CD4-positive, alpha-beta T cell treated with Interleukin-2 at 100 ng/mL for 4 hours (primary cell): ENCODE measurements at places on chromosomes 11 and 22.

- DNase-seq, result no peak
Measured at GRCh38 chr11:13290221-13290980, 12.8 kb downstream of the BMAL1 start.

DNA sequence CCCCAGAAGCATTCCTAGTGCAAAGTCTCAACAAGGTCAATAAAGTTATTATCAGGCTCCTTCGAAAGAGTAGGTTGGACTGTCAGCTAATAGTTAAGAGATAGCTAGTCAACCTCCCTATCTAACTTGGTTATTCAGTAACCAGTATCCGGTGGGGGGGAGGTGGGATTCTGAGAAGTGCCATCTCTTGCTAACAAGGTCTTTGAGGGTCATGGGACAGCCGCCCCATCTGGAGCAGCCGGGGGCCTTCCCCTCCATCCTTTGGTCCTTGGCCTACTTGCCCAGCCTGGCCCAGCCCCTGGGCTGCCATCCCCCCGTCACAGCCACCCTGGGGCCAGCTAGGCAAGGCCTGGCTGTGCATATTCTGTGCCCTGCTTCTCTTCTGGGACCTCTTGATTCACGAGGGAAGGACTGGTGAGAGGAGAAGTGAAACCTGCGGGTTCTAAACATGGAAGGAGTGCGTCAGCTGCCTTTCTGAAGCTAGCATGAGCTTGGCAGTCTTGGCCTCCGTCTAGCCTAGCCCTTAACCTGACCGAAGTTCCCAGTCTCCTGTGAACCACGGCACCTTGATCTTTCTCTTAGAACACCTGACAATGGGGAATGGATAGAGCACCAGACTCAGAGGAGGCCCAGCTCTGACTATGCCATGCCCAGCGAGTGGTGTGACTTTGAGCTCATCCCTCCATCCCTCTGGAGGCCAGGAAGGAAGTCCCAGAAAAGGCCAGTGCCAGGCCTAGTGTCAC lies 9.3 kb downstream of the SLC37A2 start:
- DNase-seq, result no peak

- DNase-seq, result no peak
Measured at GRCh38 chr11:122995526-122995925, 13.9 kb upstream of the BSX start.

DNA sequence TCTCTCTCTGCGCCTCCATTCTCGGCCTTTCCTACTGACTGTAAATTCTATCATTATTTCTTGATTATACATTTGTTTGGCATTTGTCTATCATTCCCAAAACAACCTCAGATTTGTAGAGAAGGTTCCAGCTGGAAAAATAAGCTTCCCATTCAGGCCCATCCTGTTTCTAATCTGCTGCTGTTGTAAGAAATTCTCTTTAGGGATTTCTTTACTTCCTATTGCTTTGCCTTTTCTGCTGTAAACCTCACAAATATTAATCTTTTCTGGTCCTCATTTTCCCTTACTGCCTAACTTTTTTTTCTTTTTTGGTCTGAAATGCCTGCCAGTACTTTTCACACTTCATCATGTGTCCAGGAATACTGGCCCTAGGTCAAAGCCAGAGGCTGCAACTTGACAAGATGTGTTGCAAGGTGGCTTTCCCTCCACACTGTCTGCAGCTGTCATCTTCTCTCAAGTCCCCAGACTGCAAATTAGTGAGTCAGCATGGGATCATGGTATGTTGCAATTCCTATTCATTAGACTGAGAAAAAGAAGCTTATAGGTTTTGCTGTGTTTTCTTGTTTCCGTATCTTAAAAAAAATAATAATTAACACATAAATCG lies 858.7 kb upstream of the CHORDC1 start:
- DNase-seq, result no peak

DNA sequence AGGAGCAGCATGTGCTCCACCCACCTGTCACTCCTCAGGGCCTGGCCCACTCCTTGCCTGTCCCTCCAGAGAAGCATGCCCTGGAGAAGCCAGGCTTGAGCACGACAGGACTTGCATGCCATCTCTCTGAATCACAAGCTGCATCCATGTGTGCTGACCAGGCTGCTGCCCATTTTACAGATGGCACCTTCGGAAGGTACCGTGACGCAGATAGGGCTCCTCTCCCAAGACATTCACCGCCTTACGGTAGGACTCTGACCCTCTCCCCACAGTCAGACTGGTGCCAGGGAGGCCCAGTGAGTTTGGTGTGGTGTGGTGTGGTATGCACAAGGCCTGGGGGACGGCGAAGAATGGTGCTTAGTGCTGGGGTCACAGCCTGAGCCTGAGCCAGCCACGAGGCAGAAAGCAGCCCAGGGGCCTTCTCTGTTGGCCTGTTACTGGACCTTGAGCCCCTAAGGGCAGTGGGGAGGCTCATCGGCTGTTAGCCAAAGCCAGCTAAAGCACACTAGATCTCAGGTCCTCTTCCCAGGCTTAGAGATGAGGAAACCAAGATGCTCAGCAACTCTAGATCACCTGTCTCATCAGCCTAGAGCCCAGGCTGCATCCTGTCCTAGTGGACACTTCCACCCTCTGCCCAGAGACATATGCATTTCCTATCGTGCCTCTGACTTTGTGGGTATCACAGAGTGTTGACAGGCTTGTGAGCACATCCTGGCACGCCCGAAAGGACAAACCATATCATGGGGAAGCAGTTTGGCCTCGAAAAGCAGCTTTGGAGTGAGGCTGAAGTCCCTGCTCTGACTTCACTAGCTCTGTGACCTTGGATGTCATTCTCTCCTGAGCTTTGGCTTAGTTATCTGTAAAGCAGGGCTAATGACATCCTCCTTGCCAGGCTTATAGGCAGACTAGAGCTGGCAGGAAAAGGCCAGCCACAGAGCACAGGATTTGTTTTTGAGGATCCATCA lies 17.8 kb downstream of the CYB5R2 start:
- no peak for DNase-seq

DNA sequence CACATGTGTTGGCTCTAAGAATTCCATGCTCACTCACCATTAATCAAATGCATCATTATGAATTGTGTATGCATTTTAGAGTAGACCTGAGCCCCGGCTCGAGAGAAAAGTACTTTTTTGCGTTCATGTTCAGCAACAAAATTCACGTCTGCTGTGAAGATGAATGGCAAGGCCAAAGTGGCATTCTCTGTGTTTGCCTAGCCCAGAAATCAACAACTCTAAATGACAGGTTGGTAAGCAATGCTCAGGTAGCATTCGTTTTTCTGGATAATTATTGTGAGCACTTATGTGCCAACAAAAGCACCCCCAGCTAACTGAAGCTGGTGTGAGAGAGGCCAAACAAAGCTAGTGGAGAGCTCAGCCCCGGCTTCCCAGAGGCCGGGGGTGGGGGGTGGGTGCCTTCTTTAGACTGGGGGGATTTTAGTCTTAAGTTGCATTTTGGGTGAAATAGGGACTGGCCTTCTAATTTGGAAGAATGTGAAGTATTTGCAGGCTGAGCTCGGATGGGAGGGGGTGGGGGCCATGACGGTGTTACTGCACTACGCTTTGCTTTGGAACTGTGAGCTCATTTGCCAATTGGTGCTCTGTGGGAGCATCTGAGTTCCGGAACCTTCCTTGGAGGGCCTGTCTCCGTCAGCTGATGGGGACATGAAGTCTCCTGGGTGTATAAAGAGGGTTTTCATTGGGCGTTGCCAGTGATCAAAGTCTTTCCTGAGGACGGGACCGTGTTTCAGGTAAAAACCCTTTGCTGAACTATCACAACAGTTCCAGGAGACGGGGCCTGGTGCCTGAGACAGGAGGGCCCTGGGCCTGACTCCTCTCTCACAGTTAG lies 29.0 kb upstream of the ALX4 start:
- no peak for DNase-seq

GRCh38 chr11:27894552-27894951 lies 194.3 kb upstream of the BDNF start:
- DNase-seq, result no peak

DNA sequence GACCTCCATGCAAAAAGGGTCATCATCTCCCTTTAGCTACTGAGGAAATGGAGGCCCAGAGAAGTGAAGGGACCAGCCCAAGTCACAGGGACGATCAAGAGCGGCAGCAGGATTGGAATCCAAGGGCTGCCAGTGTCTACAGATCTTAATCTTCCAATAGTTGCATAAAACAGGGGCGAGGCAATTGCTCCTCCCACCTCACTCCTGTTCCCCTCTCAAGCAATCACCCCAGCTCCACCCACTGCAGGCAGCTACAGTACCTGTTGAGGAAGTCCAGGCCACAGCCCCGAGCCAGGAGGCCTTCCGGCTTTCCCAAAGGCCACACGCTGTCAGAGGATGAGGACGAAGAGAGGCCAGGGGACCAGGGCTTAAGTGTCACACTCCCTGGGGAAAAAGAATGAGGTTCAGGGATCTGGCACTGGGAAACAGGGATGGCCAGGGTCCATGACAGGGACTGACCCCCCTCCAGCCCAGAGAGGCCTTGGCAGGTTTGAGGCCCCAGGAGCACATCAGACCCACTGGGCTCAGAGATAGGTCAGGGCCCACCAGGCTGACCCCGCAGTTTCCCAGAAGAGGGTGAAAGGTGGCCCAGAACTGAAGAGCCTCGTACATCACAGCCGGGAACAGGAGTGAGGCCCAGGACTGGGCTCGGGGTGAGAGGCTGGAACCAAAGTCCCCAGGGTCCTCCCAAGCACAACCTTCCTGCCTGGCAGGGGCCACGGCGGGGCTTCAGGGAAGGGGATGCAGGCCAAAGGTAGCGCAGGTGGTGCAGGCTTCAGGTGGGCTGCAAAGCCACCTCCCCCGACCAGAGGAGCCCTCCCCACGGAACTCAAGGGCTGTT lies 16.4 kb upstream of the MFNG start:
- DNase-seq, result no peak

DNA sequence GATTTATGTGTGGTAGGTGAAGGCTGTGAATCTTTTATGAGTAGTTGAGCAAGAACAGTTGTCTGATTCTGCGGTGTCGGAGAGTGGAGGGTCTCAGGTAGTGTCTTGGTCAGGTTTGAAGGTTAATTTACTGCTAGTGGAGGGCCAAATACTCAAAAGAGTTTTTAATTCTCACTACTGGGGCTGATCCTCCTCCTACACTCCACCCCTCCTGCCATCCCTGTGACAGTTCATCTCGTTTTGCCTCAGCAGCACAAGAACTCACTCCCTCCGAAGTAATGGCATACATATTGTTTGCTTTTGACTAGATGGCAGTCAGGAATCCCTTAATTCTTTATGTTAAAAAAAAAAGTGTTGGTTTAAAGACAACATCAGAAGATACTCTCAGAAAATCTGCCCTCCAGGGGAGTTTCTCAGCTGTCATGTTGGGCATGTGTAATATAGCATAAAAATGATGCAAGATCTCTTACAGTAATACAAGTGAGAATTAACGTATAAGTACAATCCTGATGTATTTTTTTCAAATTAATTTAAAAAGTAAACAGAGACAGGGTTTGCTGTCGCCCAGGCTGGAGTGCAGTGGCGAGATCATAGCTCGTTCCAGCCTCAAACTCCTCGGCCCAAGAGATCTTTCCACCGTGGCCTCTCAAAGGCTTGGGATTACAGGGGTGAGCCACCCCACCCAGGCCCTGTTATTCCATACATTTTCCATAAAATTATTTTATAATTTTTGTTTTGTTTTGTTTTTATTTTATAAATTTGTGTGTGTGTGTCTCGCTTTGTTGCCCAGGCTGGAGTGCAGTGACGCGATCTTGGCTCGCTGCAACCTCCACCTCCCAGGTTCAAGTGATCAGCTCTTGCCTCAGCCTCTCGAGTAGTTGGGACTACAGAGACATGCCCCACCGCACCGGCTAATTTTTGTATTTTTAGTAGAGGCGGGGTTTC lies 1.3 kb downstream of the FAR1 start:
- no peak for DNase-seq

- no peak for DNase-seq
Measured at GRCh38 chr11:40602866-40603552, 856.4 kb downstream of the LRRC4C start.

DNA sequence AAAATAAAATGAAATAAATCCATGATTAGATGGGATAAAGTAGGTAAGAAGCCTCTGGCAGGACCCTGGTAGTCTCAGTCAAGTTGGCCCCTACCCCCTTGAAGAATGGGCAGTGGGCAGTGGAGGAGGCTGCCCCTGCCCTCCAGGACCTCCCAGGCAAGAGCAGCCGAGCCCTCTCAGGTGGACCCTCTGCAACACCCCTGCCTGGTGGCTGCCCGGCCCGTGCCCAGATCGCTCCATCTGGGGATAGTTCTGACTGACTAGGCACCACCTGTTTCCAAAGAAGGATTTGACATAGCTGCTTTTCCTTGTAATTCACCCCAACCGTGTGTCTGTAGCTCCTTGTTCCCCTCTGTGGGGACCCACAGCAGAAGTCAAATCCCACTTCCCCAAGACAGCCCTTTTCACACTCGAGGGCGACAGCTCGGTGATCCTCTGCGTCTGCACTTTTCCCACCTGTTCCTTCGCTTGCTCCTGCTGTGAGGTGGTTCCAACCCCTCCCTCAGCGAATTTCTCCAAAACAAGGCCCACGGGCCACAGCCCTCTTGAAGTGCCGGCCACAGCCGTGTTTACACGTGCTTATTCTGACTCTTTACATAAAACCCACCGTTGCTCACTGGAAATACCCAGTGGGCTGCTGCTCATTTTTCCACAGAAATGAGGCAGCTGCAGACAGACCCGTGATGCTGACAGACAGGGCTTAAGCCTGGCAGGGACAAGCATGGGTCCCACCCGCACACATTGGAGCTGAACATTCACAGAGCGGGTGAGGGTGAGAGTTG lies 5.5 kb upstream of the TMPRSS13 start:
- no peak for DNase-seq

DNA sequence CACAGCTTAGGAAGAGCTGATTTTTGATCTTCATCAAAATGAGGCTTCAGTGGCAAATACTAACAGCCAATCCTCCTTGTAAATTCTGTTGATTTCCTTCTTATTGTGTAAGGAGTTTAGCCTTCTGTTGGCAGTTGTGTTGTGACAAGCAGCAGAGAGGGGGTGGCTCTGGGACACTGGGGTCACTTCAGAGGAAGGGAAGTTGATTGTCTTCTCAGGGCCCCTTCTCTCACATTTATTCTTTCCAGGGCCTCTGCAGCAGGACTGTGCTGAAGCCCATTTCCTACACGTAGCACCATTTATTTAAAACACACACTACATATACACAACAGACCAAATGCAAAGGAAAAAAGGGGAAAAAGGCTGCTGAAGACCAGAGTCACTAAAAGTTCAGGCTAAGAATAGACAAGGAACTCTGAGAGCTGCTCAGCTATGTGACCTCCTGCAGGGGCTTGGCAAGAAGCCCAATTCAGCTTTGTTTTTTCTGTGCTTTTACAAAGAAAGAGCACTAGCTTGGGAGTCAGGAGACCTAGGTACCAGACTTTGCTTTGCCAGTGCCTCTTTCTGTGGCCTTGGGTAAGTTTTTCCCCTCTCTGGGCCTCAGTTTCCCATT lies 28.3 kb upstream of the UPB1 start:
- DNase-seq, result no peak

DNA sequence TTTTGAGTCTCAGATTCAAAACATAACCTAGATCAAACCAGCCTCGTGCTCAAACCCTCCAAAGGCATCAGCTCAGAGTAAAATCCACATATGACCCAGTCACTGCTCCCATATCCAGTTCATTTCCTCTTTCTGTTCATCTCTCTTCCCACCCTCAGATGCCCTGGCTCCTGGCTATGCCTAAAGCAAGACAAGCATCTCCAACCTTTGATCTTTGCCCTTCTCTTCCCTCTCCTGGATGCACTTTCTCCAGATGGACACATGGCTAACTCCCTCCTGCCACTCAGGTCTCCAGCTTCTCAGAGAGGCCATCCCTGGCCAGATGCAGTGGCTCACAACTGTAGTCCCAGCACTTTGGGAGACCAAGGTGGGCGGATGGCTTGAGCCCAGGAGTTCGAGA lies 14.3 kb upstream of the CREB3L1 start:
- no peak for DNase-seq

- no peak for DNase-seq
Measured at GRCh38 chr11:111815489-111815888, 49.3 kb upstream of the PPP2R1B start.
